ENCODE measurements at places on chromosomes 2 and 18.
A peak's percentile ranks its signal among the peaks of the same experiment; 100 is the strongest.

DNA sequence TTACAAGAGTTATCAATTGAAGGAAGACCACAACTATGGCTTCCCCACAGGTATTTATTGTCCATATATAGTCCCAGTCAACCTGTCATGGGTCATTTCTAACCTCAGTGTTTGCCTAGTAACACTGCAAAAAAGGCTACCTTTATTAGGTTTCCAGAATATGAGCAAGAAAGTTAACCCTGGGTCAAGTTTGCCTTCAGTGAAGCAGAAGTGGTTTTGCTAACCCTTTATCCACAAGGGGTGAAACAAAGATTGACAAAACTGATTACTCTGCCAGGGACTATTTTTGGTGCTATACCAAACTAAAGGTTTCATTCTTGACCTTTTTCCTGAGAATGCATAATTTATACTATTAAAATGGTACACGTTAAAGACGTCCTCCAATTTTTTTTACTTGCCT is 28.8 kb downstream of the SP100 start:
- no peak for DNase-seq

- DNase-seq: peak; percentile 58
These were observed 22.3 kb downstream of the KLF7 start for GRCh38 chr2:207143215-207144172.

- DNase-seq: no peak
These were observed 25.3 kb downstream of the CROCC2 start for GRCh38 chr2:240931319-240931949.

- no peak for DNase-seq
These were observed 374.7 kb downstream of the LNPK start for GRCh38 chr2:175627405-175627804.

DNA sequence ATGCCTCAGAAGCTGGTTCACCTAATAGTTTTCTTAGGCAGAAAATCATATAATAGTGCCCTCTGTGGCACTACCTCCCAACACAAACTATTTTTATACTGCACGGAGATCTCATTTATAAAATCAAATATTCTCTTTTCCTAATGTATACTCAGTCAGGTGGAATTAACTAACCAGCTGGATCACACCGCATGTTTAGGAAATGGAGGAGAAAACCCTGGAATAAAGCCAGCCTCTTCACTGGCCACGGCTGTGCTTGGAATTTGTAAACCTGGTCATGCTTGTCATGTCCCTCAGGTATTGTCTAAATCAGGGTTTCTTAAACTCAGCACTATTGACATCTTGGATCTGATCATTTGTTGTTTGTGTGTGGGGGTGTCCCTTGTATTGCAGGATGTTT is 85.6 kb downstream of the DOCK10 start:
- DNase-seq: no peak

DNA sequence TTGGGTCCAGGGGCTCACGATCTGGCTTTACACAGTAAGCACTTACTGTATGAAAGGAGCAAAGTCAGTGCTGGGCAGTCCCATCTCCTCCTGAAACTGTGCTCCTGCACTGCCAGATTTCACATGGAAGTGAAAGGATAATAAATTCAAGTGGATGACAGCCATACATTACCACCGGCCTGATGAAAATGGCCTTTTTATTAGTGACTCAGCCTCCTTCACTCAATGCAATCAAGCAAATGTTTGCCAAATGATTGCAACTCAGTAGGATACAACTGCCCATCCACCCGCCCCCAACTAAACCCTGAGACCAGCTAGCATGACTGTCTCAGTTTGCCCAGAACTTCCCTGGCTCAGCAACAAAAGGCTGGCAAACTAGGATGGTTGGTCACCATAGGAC is 77.1 kb downstream of the MYO5B start:
- DNase-seq: no peak

DNA sequence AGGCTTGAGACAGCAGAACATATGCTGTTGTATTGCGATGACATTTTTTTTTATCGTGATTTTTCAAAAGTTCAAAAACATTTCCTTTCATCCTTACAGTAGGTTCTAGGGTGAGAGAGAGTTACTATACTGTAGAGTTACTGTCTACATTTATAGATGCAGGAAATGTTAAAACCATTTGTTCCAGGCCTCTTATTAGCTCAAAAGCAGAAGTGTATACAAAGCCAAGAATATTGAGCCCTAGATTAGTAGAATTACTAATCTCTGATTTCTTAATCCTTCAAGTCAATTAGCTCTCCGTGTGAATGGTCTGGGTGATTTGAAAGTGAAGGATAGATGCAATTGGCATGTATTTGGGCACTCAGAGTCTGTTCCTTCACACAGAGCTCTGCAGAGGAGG is 73.1 kb downstream of the MAPRE2 start:
- no peak for DNase-seq

GRCh38 chr18:55462652-55463051 is 125.3 kb downstream of the TCF4 start:
- no peak for DNase-seq

GRCh38 chr2:105950521-105951383 is 206.0 kb downstream of the NCK2 start:
- DNase-seq: no peak

- DNase-seq: no peak
These were observed 139.0 kb upstream of the ITGB6 start for GRCh38 chr2:160338901-160339685.

GRCh38 chr2:209633911-209634310 is 137.7 kb upstream of the UNC80 start:
- no peak for DNase-seq

DNA sequence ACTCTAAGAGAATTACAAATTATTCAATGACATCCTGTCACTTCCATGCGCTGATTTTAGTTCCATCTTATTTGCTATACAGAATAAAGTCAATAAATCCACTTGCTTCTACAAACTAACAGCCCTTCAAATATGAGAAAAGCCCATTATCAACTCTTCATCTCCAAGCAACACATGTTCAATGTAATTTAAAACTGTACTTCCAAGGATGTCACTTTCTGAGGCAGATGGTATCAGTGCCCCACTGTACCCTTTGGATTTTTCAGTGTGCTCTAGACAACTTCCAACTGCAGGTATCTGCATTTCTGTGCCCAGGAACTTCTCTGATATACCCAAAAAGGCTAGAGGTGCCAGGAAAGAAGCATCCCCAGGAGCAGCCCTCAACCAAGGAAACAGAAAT is 87.6 kb downstream of the SMAD2 start:
- DNase-seq: no peak

GRCh38 chr2:22897428-22897827 is 487.6 kb upstream of the KLHL29 start:
- no peak for DNase-seq

DNA sequence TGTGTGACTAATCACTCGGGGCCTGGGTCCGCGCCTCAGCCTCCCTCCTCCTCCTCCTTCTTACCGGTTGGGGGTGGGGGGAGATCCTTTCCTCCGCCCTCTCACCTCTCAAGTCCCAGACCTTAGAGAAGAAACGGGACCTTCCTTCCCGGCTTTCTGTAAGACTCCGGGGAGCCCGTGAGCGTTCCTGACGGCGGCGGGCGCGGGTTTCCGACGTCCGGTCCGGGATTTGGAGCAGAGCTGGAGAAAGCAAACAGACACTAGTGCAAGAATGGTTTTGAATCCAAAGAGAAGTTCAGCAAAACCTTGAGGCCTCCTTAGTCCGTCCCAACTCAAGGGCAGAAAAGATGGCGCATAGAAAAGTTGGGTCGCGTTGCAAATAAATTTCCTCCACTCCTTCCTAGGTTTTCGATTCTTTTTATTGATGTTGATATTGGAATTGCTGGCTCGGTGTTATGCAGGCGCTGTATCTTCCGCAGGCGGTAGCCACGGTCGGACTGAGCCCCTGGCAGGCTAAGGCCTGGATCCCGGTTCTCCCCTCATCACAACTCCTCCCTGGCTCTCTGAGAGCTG is 2.0 kb downstream of the DLX1 start:
- no peak for DNase-seq

DNA sequence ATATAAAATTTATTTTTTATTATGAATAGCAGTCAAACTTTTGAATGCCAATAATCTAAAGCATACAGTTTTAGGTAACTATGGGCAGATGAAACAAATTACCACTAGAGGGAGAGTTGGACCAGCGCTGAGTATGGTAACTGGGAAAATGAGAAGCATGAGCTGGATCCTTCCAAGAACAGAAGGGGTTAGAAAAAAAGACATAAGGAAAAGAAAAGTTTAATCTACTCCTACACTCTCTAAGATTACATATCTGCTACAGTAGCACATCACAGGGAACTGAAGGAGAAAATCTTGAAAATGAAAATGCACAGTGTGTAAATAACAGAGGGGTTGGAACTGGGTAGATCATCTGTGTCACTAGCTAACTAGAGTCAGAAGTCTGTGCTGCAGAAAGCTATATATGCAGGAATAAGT is 15.5 kb downstream of the REG3G start:
- no peak for DNase-seq

DNA sequence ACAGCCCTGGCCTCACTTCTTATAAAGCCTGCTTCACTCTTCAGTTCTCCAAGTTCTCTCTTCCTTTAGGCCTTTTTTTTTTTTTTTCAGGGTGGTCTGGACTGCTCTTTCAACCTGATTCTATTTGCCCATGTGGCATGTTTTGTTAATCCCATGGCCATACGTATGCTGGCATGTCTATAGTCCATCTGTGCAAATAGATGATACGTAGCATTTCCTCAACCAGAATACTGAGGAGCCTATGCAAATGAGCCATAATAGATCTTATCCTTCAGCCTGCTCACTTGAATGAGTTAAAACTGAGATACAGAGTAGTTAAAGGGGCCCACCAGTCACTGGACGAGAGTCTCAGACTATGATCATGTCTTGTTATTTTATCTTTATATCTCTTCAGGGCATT is 265.2 kb upstream of the CXCR4 start:
- no peak for DNase-seq

GRCh38 chr2:31286961-31287550 is 53.1 kb downstream of the EHD3 start:
- no peak for DNase-seq

GRCh38 chr2:61737841-61738240 is 116.0 kb downstream of the FAM161A start:
- no peak for DNase-seq

DNA sequence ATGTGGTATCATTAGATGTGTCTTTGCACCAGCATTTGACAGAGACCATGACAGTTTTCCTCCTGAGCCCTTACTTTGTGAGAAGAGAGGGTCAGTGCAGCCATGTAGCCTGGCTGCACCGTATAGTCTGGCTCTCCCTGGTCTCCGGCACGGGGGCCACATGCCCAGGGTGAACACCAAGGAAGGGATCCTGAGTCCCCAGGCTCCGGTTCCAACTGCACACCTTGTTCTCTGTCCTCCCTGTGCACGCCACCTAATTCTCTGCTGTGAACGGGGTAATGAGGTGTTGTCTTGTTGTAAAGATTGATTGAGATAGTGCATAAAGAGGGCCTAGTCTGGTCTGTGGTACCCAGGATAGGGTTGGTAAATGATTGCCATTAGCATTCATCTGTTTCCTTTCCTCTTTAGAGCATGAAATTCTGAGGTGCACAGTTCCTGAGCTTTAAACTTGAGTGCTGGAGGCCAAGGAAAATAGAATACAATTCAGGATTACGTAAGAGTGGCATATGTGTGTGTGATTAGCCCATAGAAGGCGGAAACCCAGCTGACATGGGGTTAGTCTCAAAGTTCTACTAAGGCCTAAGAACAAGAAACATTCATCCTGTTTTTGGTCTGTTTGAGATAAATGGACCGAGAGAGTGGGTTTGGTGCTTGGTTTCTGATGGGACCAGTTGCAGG is 55.5 kb downstream of the NCK2 start:
- no peak for DNase-seq

DNA sequence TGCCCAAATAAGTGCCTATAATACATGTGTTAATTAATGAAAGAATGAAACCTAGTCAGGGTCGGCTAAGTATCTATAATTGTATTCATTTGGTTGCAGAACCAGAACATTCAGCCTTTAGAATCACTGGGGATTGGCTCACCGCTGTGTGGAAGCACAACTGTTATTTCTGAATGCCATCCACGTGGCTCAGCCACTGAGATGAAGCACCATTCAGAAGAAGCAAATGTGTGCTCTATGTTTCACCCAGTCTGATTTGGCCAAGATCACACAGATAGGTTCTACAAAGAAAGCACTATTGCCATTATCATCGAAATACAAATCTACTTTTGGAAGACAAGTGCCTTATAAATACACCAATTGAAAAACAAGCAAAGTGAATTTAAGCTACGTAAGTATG is 30.6 kb upstream of the SPOPL start:
- no peak for DNase-seq

DNA sequence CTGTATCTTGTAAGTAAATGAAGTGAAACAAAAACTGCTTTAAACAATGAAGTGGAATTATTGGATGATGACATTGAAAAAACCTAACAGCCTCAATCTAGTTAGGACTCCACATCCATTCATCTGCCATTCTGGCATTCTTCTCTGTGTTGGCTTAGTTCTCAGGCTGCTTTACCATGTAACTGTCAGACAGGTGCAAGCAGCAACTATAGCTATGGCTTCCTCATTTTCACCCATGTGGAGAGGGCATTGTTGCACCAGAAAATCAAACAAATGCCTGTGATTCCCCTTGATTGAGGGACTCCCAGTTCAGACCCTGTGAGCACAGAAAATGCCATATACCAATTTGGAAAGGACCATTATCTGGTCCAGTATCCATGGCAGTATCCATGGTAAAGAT is 129.5 kb upstream of the NYAP2 start:
- no peak for DNase-seq

- DNase-seq: no peak
These were observed 41.5 kb downstream of the LMAN2L start for GRCh38 chr2:96698221-96698861.

DNA sequence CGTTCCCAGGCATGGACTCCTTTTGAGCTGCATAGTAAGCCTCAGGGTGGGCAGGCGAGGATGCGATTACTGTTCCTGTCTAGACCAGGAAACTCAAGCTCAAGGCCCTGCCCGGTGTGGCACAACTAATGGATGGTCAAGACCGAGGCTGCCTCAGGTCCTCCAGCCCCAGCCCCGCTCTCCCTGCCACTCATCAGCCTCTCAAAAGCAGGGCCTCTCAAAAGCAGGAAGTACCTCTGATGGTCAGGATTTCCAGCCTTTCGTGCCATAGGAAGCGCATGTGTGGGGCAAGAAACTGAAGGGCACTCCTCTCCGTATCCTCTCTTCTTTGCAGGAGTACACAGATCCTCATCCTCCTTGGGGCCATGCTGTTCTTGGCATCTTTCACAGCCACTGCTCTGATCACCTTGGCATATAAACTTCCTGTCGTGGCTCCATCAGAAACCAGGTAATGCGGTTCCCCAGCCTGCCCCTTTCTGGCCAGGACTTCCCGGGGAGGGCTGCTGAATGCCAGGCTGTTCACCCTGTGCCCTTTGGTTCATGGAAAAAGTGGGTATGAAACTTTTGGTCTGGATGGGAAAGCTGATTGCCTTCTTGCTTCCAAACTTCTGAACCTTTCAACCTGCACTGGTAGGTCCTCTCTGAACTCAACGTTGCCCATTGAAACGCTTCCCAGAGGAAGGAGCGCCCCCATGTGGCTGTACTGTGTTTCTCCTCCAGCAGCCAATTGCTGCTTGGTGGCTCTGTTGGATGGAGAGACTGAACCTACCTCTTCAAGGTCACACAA is 82.8 kb upstream of the SEC11C start:
- peak; percentile 37 for DNase-seq

All from activated CD4-positive, alpha-beta T cell treated with anti-CD3 and anti-CD28 coated beads, Interleukin-2, amount 50 U/mL, for 1 hour (primary cell).